Ureter (tissue), 1 donor: ENCODE measurements at places on chromosomes 7 and 10. TPM values are rescaled to one million over a fixed set of nuclear protein-coding genes. Genes with fewer than 3 reads are reported as not detected.

GHITM gene
- total RNA-seq: 108 TPM

RADIL gene
- total RNA-seq: 4.7 TPM

COBL gene
- 1.3 TPM for total RNA-seq

ARMC3 gene
- total RNA-seq: not detected

UNCX gene
- total RNA-seq: not detected

PLEKHS1 gene
- 25.7 TPM for total RNA-seq
